Activated CD8-positive, alpha-beta T cell treated with anti-CD3 and anti-CD28 coated beads, Interleukin-2, amount 10 ng/mL, durations not matched to agents 7 days and 5 days (primary cell): ENCODE measurements at places on chromosomes 1 and 21.

- no peak for DNase-seq
Observed at GRCh38 chr1:108504447-108504846, 54.3 kb downstream of the NBPF6 start.

DNA sequence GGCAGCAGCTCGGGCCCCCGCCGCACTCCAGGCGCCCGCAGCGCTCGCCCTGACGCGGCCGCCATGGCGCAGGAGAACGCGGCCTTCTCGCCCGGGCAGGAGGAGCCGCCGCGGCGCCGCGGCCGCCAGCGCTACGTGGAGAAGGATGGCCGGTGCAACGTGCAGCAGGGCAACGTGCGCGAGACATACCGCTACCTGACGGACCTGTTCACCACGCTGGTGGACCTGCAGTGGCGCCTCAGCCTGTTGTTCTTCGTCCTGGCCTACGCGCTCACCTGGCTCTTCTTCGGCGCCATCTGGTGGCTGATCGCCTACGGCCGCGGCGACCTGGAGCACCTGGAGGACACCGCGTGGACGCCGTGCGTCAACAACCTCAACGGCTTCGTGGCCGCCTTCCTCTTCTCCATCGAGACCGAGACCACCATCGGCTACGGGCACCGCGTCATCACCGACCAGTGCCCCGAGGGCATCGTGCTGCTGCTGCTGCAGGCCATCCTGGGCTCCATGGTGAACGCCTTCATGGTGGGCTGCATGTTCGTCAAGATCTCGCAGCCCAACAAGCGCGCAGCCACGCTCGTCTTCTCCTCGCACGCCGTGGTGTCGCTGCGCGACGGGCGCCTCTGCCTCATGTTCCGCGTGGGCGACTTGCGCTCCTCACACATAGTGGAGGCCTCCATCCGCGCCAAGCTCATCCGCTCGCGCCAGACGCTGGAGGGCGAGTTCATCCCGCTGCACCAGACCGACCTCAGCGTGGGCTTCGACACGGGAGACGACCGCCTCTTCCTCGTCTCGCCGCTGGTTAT lies 2.8 kb downstream of the KCNJ9 start:
- peak; percentile 80 for DNase-seq

GRCh38 chr1:86197206-86197855 lies 40.8 kb upstream of the COL24A1 start:
- DNase-seq = no peak

DNA sequence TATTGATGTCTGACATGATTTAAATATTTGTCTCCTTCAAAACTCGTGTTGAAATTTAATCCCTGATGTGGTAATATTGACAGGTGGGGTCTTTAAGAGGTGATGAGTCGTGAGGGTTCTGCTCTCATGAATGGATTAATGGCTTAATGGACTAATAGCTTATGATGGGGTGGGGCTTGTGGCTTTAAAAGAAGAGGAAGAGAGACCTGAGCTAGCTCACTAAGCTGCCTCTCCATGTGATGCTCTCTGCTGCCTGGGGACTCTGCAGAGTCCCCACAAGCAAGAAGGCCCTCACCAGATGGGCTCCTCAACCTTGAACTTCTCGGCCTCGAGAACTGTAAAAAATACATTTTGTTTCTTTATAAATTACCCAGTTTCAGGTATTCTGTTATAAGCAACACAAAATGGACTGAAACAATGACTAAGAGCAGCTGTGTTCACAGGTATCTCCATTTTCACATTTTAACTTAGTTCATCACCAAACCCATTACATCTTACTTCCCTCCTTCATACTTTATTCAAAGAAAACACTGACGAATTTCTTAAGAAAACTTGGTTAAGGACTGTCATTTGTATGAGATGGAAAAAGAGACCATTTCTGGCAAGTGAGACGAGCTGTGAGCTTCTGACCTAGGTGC lies 12.1 kb upstream of the AIM2 start:
- no peak for DNase-seq

DNA sequence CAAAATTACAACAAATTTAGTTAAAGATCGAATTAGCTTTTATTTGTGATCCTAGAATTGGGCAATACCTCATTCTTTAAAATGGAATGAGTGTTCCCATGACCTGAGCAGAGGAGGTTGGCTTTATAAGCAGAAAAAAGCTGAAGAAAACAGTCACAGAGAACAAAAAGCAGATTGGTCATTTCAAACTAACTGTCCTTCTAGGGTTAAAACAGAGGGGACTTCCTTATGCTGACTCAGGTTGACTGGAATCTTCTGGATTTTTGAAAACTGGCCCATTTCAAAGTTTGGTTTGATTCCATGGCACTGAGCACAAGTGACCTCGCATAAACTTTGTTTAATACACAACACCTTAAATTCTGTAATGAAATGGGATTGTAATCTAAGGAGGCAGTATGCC lies 17.6 kb downstream of the NFASC start:
- no peak for DNase-seq

DNA sequence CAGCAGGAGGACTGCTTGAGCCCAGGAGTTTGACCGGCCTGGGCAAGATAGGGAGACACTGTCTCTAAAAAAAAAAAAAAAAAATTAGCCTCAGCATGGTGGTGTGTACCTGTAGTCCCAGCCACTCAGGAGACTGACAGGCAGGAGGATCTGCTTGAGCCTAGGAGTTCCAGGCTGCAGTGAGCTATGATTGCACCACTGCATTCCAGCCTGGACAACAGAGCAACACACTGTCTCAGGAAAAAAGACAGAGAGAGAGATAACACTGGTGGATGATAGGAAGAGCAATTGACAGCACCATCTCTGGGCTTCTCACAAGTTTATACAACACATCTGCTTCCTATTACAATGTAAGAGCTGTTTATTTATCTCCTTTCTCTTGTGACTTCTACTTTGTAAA lies 2.4 kb upstream of the RNU11 start:
- DNase-seq = no peak

GRCh38 chr1:192518700-192519099 lies 56.9 kb upstream of the RGS1 start:
- DNase-seq = no peak

DNA sequence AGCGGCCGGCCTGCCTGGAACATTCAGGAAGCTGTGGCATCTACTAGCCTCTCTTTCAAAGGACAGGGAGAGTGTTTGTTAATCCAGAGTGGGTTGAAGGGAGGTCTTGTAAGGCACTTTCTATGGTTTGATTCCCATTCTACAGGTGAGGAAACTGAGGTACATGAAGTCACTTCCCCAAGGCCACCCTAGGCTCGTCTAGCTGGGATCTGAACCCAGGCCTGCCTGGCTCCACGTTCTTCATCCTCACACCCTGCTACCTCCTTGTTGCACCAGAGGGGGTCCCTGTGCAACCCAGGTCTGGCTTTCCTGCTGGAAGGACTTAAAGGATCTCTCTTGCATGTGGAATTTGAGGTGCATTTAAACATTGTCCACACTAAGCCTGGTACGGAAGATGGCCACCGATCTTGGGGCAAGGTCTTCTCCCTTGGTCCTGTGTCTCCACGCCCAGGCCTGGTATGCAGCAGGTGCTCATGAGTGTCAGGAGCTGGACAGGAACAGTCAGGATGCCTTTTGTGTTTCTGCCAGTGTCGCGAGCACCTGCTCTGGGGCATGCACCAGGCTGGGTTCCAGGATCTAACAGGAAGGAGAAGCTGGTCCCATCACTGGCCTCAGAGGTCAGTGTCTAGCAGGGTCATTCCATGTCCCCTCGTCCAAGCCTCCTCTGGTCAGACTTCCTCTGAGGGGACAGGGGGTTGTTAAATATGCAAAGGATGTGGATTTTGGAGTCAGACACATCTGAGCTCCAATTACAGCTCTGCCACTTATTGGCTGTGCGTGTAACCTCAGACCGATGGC lies 103.2 kb upstream of the RUNX3 start:
- no peak for DNase-seq

- no peak for DNase-seq
Observed at GRCh38 chr21:15533618-15534017, 196.2 kb upstream of the USP25 start.

GRCh38 chr1:224747578-224747977 lies 131.5 kb downstream of the CNIH3 start:
- no peak for DNase-seq

DNA sequence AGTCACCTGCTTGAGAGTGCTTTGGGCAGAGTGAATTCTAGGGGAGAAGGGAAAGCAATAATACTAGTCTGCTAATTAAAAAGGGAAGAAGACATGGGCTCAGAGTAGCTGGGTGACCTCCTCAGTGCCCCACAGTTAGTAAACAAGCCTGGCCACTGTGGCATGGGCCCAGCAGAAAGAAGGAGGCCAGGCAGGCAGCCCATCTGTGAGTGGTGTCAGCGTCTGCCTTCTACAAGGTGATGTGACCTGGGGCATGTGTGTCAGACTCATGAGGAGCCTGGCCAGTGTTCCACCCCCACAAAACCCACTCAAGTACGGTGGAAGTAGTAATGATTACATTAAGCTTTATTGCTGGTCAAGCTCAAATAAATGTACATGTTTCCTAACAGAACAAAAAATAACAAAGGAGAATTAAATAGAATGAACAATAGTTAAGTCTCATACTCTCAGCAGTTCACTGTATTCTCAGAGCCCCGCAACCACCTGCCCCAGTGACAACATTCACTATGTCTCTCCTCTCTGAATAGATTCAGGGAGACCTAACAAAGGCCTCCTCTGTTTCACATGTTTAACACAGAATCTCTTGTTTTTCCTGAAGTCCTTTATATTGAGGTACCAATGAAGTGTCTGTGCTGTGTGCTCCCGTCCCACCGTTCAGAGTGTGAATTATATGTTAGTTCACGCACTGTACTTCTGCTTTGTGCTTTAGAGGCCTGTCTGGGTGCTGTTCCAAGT lies 32.5 kb downstream of the SLC22A15 start:
- no peak for DNase-seq

DNA sequence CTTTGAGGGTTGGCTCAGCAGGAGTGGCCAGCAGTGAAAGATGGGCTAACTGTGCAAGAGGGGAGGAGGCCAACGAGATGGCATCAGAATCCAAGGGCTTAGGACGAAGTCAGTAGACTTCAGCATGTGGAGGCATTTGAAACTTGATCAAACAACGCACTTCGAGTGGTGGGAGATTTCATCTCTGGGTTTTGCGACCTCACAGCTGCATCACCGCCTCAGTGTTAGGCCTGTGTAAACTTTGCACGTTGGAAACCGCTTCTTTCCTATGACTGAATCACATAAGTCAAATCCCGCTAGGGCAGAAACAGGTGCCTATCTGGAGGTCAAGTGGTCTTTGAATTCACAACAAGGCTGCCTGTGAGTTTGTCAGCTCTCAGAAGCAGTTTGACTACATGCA lies 17.8 kb downstream of the TFF3 start:
- no peak for DNase-seq

- DNase-seq = no peak
Observed at GRCh38 chr1:33541966-33542365, 69.5 kb downstream of the ZSCAN20 start.

DNA sequence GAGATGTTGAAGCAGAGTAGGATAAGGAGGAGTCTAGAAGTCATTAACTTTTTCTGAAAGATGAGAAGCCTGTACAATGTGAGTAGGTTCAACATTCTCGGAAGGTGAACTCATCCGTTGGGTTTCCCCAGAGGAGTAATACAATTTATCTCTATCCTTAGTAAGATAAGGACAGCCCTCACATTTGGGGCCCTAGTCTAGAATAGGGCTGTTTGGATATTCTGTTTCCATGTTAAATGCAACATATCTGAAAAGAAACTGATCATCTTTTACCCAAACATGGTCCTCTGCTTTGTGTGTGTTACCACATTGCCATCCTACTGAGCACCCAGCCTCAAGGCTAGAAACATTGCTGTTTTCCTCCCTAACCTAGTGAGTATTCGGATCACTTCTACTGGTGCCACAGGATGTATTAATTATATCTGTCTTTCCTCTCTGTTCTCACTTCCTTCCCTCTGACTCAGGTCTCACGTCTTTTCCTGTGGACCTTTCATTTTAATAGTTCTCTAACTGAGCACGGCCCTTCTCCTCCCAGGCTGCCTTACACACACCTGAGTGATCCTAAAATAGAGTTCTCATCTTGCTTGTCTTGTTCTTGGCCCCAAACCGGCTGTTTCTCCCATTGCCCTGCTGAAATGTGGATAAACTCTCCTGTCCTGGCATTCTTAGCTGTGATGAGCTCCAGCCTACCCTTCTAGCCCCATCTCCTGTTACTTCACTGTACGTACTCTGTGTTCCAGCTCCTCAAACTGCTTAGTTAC lies 91.7 kb downstream of the CDC14A start:
- peak; percentile 43 for DNase-seq

DNA sequence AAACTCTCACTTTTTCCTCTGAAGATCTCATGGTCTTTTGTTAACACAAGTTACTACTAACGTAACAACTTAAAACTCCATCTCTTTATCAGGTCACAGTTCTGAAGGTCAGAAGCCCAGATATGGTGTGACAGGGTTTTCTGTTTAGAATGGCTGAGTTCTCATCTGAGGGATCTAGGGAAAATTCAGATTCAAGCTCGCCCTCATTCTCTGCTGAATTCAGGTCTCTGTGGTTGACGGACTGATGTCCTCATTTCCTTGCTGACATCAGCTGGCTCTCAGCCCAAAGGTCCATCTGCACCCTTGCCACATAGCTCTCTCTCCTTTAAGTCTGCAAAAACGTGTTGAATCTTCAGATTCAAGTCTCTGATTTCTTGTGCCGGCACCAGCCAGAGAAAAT lies 6.1 kb upstream of the NTPCR start:
- DNase-seq = no peak

DNA sequence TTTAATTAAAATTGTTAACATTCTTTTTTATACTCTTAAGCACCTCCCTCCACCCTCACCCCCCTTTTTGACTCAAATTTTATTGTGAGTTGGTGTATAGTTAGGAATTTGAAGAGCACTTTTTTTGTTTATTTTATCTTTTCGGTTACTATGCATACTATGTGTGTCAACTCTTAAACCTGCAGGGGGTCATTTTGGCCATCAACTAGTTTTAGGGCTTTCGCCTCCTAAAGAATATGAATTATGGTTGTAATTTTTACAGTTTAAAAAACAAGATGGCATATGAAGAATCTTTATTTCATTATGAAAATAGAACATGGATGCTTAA lies 9.7 kb downstream of the BACH1 start:
- DNase-seq = no peak

DNA sequence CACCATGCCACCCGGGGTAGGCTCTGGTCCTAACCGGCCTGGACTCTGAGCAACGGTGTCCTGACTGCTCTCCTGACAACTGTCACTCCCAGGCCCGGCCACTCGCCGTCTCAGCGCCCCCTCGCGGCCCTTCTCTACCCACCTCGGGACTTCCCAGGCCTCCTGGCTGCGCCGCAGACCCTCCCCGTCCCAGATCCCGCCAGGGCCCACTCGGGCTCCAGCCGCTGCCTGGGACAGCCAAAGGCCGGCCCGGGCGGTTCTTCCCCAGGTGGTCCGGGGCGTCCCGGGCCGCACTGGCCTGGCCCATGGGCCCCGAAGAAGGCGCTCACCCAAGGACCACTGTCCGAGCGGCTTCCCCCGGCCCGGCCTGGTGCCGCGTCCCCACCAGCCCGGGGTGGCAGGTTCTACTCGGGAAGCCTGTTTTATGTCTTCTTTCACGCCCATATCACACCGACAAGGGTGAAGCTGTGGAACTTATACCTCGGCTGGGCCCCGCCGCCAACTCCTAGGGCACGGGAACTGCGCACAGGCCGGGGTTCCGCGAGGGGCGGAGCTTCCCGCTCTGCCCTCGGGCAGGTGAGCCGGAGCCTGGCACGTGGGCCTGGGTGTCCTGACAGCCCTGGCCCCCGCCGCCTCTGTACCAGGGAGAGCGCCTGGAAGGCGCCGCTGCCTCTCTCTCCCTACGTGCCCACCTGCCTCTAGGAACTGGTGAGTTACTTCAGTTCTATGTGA lies 138.3 kb downstream of the TTLL7 start:
- peak; percentile 75 for DNase-seq
